Suprapubic skin (tissue), 4 donors: ENCODE measurements at places on chromosomes 3 and 15.
A peak's percentile ranks its signal among the peaks of the same experiment; 100 is the strongest.

DNA sequence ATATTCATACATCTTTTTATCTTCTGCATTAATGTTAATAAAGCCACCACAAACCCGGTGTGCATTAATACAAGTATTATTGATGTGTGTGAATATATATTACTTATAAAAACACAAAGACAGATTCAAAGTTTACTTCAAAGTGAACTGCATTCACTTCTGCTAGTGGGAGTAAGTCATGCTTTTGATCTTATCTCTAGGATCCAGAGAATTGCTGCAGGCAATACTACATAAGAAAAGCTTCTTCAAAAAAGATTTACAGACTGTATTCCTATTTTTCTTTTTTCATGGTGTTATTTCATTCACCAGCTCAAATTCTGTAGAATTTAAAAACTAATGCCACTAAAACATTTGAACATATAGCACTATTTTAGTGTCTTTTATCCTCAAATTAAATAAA, 87.5 kb upstream of the CBLB start:
- no peaks in the 10 kb centered on the region for H3K36me3 ChIP-seq
- H3K27ac ChIP-seq, result no peak overlapping the region
- DNase-seq, result no peak
- no peak overlapping the region for H3K4me3 ChIP-seq

- peaks cover 40% of the 10 kb centered on the region for H3K4me1 ChIP-seq
- no peak for DNase-seq
- H3K36me3 ChIP-seq, result peaks cover 7% of the 10 kb centered on the region
- peak overlapping the region; percentile 89 for H3K4me3 ChIP-seq
Observed at GRCh38 chr15:100919481-100920405, 586 bp downstream of the LRRK1 start.

DNA sequence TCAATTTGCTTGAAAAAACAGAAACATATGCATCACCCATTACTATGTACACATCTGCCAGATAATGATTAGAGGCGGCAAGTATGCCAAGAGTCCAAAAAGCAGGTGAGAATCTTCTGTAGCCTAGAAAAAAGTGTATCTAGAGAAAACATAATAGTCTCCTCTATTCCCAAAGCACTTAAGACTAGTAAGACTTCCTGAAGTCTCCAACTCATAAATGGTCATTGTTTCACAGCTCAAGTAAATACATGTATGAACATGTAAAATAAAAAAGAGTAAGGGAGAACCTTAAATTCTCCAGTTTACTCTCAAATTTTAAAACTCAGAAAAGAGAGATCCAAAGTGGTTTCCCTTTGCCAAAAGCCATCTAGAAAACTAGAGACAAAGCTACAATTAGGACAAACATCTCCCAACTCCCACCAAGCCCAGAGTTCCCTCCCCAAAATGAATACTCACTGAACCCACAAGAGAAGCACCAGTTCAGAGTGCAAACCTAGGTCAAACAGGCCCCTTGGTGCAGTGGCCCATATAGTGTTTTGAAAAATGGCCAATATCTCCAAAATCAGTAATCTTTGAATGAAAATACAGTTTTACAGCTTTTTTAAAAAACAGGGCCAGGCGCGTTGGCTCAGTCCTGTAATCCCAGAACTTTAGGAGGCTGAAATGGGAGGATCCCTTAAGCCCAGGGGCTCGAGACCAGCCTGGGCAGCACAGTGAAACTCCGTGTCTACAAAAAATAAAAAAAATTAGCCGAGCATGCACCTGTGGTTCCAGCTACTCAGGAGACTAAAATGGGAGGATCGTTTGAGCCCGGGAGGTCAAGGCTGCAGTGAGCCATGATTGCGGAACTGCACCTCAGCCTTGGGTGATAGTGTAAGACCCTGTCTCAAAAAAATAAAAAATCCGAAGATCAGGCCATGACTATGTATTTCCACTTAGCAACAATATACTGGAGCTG, 11.0 kb upstream of the MAP4 start:
- no peaks in the 10 kb centered on the region for H3K36me3 ChIP-seq
- no peak for DNase-seq
- H3K4me1 ChIP-seq, result peaks cover 5% of the 10 kb centered on the region
- H3K27me3 ChIP-seq, result no peaks in the 10 kb centered on the region
- no peak overlapping the region for H3K4me3 ChIP-seq

- H3K4me3 ChIP-seq, result peak within 1 kb of the TSS; percentile 62
- peak within 1 kb of the TSS; percentile 68 for H3K27ac ChIP-seq
- H3K4me1 ChIP-seq, result peaks cover 18% of the 10 kb centered on the region
- no peaks in the 10 kb centered on the region for H3K27me3 ChIP-seq
- peak; percentile 82 for DNase-seq
Observed at GRCh38 chr3:40505599-40506462, at the start of gene ZNF620. ZNF620 (plus strand) TSS chr3:40506039; CDS start chr3:40506353, 314 bp downstream.

GRCh38 chr15:52008698-52009434, 10.2 kb upstream of the MAPK6 start:
- no peak for DNase-seq
- no peaks in the 10 kb centered on the region for H3K27me3 ChIP-seq
- no peak overlapping the region for H3K4me3 ChIP-seq

DNA sequence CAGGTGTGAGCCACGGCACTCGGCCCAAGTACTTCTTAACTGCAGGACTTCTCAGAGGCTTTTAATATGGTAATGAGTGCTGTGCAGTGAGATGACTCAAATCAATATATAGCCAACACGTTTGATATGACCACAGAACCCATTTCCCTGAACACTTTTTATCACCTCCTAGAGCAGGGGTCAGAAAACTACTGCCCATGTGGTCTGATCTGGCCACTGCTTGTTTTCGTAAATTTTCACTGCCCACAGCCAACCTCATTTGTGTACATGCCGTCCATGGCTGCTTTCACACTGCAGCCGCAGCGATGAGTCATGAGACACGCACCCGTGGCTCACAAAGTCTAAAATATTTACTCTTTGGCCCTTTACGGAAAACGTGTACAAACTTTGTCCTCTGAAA, 179.2 kb downstream of the RORA start:
- no peak overlapping the region for H3K4me3 ChIP-seq
- no peaks in the 10 kb centered on the region for H3K27me3 ChIP-seq
